Glutamatergic neuron (in vitro differentiated cells): ENCODE measurements at places on chromosomes 5 and 9. TPM values are rescaled to one million over a fixed set of nuclear protein-coding genes. Genes with fewer than 3 reads are reported as not detected.

- DNase-seq = peak; percentile 19
Measured at GRCh38 chr9:14400658-14400995, 86.7 kb upstream of the NFIB start.

DNA sequence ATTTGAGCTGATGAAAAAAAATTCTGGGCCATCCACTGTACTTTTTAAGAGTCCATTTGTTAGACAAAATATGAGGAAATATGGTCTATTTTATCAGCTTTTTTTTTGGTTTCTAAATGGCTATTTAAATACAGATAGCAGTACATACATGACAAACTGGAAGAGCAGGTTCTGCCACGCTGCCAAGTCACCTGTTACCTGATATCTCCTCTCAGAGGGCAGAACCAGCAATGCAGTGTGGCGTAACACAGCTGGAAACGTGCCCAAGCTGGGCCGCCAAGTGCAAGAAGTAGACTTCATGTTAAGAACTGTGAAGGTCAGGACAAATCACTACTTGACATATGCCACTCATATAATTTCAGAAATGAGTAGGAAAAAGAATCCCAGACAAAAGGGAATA is 8.1 kb downstream of the MCIDAS start:
- no peak for DNase-seq

GRCh38 chr5:140145818-140146522 is 20.2 kb downstream of the IGIP start:
- DNase-seq = peak; percentile 76

GRCh38 chr5:172870291-172870714 is 36.3 kb downstream of the ERGIC1 start:
- DNase-seq = no peak

GRCh38 chr5:190366-191035 is 794 bp upstream of the LRRC14B start:
- DNase-seq = peak; percentile 19

DNA sequence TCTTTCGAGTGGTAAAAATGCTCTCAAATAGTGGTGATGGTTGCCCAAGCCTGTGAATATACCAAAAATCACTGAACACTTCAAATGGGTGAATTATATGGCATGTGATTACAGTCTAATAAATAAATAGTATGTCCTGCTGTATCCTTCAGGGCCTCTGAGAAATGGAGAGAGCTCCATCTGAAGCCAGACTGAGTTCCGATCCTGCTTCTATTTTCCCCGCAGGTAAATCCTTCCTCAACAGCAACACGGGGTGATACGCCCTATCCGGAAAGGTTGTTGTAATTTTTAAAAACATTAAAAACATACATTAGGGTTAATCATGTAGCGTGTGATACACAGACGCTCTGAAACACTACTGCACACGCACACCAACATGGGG is 695 bp upstream of the SNAPC3 start:
- no peak for DNase-seq

- no peak for DNase-seq
Measured at GRCh38 chr5:177099422-177100093, 12.8 kb downstream of the FGFR4 start.

DNA sequence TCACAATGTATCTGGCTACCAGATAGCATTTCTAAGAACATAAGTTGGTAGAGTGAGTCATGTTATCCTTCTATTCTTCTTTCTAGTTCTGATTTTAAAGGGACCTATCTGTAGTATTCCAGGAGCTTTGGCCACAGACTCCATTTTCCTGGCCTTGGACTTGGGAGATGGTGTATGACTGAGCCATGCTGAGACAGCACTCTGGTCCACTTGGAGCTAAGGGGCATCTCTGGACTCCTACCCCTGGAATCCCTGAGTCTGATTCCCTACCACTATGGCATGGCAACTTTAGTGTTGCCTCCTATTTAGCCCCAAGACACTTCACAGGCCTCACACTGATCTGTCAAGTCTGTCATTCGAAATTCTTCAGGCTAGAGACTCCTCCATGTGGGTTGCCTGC is 58.8 kb downstream of the BAAT start:
- no peak for DNase-seq

- no peak for DNase-seq
Measured at GRCh38 chr5:82358457-82358856, 80.3 kb upstream of the RPS23 start.

DNA sequence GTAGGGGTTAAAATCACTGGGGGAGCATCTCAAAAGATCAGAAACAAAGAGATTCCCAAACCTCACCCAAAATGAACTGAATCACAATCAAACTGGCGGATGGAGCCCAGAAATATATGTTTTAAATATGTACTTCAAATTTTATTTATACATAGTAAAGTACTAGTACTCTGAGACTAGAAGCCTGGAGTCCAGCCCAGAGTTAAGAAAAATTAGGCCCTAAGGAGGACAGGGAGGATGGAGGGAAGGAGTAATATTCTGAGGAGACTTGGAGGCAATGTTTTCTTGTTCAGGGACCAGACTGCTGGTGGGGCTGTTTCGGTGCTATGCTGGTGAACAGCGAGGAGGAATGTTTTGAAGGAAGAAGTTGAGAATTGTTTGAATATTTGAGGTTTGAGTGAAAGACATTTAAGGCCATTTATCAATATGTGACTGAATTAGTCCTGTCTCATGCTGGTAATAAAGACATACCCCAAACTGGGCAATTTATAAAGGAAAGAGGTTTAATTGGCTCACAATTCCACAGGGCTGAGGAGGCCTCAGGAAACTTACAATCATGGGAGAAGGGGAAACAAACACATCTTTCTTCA is 552.4 kb upstream of the DAB2 start:
- no peak for DNase-seq

The CDC20B gene
- total RNA-seq = 0.34 TPM

The PCDHB13 gene
- total RNA-seq = 12.7 TPM

The P4HA2 gene
- 26.6 TPM for total RNA-seq

The PCDHB12 gene
- 14.4 TPM for total RNA-seq

The FUBP3 gene
- total RNA-seq = 76.8 TPM
